ENCODE measurements at places on chromosomes 1 and 21. TPM values are rescaled to one million over a fixed set of nuclear protein-coding genes. Genes with fewer than 3 reads are reported as not detected.
A peak's percentile ranks its signal among the peaks of the same experiment; 100 is the strongest.

LINGO4 gene
- total RNA-seq = not detected

DNA sequence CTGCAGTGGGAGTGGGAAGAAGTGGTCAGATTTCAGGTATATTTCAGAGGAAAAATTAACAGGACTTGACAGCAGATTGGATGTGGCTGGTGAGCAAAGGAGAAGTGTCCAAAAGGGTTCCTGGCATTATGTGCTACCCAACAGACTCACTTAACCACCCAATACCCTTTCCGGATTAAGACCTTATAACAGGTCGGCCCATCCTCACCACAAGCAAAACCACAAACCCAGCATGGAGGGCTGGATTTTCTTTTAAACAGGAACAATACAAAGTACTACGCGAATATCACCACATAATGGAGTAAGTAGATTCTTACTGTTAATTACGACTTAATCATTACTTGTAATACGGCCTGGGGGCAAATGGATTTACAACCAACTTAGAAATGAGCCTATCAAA, 59.2 kb downstream of the WDR64 start:
- H3K27ac ChIP-seq = no peak overlapping the region
- no peak overlapping the region for H3K4me3 ChIP-seq
- no peak for DNase-seq
- H3K4me1 ChIP-seq = no peaks in the 10 kb centered on the region

DNA sequence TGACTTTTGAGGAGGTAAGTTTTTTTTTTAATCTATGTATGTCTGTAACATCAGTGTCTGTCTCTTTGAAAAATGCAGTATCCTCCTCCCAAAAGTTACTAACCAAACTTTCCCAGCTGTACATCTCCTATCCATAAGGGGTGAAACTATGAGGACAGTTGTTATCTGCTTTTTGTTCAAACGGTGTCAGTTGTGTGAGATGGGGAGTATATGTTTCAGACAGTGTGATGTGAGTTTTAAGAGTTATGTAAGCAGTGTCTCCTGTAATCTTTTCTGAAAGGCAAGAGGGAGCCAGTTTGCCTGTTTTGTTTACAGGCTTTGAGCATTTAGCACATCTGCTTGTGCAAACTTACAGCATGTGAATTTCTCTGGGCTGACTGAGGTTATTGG, 34.8 kb upstream of the CACYBP start:
- peak overlapping the region; percentile 56 for H3K27ac ChIP-seq
- H3K27me3 ChIP-seq = no peaks in the 10 kb centered on the region
- H3K4me3 ChIP-seq = no peak overlapping the region
- no peak for DNase-seq
- peaks cover 35% of the 10 kb centered on the region for H3K4me1 ChIP-seq

DNA sequence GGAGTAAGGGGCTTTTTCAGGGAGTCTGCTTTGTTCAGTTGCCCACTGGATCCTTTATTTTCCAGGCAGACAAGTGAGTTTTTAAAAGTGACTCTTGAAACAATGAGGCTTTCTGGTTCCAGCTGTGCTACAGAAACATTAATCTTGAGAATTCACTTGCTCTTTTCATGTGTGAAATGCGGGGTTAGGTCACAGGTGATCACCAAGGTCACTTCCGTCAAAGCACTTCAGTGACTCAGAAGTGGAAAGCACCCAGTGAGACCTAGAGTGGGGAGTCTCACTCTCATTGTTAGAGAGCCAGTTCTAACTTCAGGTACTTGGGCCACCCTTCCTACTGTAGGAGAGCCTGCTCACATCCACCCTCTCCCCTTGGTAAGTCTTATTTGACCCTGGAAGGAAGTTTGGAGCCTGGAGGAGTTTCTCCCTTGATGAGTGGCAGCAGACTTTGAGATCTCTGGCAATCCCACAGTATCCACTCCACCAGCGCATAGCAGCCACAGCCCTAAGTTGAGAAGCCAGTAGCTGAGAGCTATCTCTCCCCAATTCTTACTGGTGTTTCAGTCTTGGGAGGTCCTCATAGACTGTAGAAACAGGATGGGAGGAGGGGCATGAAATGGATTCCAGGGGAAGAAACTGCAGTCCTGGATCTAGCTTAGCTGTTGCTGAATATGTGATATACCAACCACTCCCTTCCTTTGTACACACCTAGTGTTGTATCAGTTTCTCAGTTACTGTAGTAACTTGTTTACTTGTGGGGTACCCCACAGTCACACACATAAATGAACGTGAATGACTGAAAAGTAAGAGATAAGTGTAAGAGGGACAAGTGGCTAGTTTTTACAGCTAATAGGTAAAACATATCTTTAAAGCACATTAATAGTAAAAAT, 3.1 kb downstream of the TACSTD2 start:
- no peak for DNase-seq
- no peaks in the 10 kb centered on the region for H3K27me3 ChIP-seq
- no peaks in the 10 kb centered on the region for H3K36me3 ChIP-seq
- H3K4me1 ChIP-seq = peaks cover 7% of the 10 kb centered on the region
- H3K4me3 ChIP-seq = no peak overlapping the region

DNA sequence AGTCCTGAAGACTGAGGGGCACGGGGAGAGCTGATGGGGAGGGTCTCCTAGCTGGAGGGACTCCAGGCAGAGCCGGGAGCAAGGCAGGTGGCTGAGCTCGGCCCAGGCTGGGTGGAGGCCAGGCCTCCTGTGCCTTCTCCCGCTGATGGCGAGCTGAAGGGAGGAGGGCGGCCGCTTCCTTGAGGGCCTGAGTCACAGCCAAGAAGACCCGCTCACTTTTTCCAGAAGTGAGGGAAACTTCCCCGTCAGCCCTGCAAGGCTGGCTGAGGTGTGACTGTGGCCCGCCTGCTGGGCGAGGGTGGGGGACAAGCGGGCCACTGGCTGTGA, 1.7 kb upstream of the VWA1 start:
- no peaks in the 10 kb centered on the region for H3K27me3 ChIP-seq
- peak overlapping the region; percentile 7 for H3K4me3 ChIP-seq
- H3K27ac ChIP-seq = peak overlapping the region; percentile 83
- no peaks in the 10 kb centered on the region for H3K36me3 ChIP-seq
- DNase-seq = no peak

- no peak for DNase-seq
- no peaks in the 10 kb centered on the region for H3K36me3 ChIP-seq
- peak overlapping the region; percentile 66 for H3K4me3 ChIP-seq
- H3K4me1 ChIP-seq = peaks cover 13% of the 10 kb centered on the region
Measured at GRCh38 chr1:44417351-44418021, 12.4 kb downstream of the RNF220 start.

GRCh38 chr1:47948126-47948525, 49.1 kb downstream of the TRABD2B start:
- H3K27ac ChIP-seq = no peak overlapping the region
- no peaks in the 10 kb centered on the region for H3K27me3 ChIP-seq
- peaks cover 9% of the 10 kb centered on the region for H3K4me1 ChIP-seq
- H3K36me3 ChIP-seq = no peaks in the 10 kb centered on the region
- DNase-seq = no peak

DNA sequence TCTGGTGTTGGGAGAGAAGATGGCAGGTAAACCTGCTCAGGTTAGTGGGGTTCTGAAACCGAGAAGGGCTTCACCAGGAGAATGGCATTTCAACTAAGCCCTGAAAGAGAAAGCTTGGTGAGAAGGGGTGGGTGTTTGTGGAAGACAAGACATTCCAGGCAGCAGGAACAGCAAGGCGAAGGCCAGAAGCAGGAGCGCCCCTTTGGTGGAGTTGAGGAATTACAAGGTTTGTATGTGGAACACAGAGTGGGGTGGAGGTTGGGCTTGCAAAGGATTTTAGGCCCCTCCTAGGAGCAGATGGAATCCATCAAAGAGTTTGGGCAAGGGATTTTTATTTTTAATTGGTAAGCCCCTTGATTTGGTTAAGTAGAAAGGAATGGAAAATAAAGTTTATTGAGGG, 24.8 kb upstream of the ELOA start:
- H3K36me3 ChIP-seq = no peaks in the 10 kb centered on the region
- no peak for DNase-seq
- H3K27me3 ChIP-seq = no peaks in the 10 kb centered on the region
- no peaks in the 10 kb centered on the region for H3K4me1 ChIP-seq
- no peak overlapping the region for H3K4me3 ChIP-seq

- H3K4me3 ChIP-seq = no peak overlapping the region
- H3K36me3 ChIP-seq = no peaks in the 10 kb centered on the region
- DNase-seq = no peak
- no peaks in the 10 kb centered on the region for H3K4me1 ChIP-seq
- no peak overlapping the region for H3K27ac ChIP-seq
Measured at GRCh38 chr1:181260994-181261393, 172.5 kb downstream of the IER5 start.
